DND-41 (cell line): ENCODE measurements at places on chromosomes 11 and 22.

DNA sequence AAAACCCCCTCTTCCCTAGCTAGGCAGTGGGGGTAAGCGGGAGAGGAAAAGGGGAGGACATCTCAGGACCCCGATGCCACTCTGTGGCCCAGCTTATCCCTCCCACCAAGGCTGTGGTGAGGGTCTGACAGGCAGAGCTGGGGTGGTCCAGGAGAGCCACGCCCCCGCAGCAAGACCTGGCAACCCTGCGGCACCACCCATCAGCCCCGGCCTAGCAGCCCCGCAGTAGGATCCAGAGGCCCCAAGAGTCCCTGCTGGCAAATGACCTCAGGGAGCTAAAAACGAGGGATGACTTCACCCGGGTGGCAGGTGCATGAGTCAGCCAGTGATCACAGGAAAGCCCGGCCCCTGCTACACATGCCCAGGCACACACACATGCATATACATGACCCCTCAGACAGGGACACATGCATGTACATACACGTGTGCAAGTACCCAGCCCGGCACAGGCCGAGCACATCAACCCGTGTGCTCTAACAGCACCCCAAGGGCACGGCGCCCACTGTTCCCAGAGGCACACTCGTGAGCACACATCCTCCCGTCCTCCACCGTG, 32.3 kb downstream of the ARVCF start:
- no peak overlapping the region for H3K27ac ChIP-seq
- no peak overlapping the region for H3K4me3 ChIP-seq
- DNase-seq: no peak
- H3K36me3 ChIP-seq: no peaks in the 10 kb centered on the region
- no peaks in the 10 kb centered on the region for H3K27me3 ChIP-seq

- peaks cover 6% of the 10 kb centered on the region for H3K4me1 ChIP-seq
- no peaks in the 10 kb centered on the region for H3K27me3 ChIP-seq
- no peak overlapping the region for H3K27ac ChIP-seq
- no peaks in the 10 kb centered on the region for H3K36me3 ChIP-seq
- DNase-seq: no peak
Observed at GRCh38 chr11:68750195-68751003, 921 bp downstream of the TESMIN start.

DNA sequence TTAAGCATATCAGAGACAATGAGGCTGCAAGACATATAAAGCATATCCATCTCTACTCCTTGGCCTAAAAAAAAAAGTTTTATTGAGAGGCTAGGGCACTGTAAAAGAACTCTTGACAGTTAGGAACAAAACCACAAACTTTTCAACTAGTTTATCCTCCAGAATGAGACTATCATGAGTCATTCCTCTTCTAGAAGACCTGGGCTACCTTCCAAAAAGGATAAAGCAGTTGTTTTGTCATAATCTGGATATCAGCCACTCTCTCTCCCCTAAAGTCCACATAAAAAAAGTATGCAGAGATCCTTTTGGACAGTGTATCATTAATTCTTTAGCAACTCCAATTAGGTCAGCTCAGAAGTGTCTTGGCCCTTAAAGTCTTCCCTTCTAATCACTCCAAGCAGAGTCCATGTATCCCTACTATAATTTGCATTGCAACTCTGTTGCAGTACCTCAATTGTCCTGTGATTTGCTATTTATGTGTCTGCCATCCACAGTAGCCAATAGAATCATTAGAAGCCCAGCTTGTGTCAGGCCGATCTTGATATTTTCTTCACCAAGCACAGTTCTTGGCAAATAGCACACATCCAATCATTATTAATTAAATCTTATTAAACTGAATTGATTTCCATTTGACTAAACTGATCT, 10.4 kb downstream of the OR51T1 start:
- H3K4me3 ChIP-seq: no peak overlapping the region
- H3K27ac ChIP-seq: no peak overlapping the region
- no peaks in the 10 kb centered on the region for H3K36me3 ChIP-seq
- DNase-seq: no peak
- peaks cover 19% of the 10 kb centered on the region for H3K27me3 ChIP-seq

DNA sequence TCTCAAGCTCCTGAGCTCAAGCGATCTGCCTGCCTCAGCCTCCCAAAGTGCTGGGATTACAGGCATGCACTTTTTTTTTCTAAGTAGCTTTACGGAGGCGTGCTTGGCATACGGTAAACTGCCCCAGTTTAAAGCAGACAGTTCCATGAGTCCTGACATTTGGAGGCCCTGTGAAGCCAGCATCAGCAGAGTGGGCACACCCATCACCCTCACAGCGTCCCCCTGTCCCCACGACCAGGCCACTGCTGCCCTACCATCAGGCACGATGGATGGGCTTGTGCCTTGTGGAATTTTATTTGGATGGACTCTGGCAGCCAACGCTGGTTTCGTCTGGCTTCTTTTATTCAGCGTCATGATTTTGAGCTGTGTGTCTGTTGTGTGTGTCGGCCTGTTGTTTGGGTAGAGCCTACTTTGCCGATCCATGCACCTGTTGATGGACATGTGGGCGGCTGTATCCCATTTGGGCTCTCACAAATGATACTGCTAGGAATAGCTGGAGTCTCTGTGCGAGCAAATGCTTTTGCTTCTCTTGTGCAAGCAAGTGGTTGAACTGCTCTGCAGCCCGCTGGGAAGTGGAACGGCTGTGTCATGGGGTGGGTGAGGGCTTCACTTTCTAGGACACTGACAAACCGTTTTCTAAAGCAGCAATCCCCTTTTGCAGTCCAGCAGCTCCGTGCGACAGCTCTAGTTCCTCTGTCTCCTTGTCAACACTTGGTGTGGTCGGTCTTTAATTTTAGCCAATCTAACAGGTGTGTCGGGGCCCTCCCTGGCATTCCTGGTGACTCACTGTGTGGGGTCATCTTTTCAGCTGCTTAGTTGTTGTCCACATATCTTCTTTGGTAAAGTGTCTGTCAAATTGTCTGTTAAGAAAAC, 23.8 kb downstream of the KCNQ1 start:
- peaks cover 14% of the 10 kb centered on the region for H3K4me1 ChIP-seq
- DNase-seq: no peak
- no peaks in the 10 kb centered on the region for H3K36me3 ChIP-seq
- no peak overlapping the region for H3K4me3 ChIP-seq
- peaks cover 6% of the 10 kb centered on the region for H3K27me3 ChIP-seq

DNA sequence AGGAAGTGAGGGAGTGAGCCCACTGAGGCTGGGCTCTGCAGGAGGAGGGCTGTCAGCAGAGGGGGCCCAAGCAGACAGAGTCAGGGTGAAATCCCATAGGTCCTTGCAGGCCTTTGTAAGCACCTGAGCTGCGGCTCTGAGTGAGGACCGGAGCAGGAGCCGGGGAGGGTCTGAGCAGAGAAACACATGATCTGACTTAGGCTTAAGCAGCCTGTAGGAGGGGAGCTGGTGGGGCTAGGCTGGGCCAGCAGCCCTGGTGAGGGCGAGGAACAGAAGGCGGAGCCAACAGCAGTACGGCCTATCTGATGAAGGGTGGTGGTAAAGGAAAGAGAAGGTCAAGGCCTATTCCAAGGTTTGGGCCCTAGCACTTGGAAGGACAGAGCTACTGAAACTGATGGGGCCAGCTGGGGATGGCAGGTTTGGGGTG, 26.9 kb upstream of the CBX7 start:
- no peaks in the 10 kb centered on the region for H3K36me3 ChIP-seq
- H3K4me3 ChIP-seq: no peak overlapping the region
- H3K27ac ChIP-seq: no peak overlapping the region
- H3K27me3 ChIP-seq: no peaks in the 10 kb centered on the region
- no peak for DNase-seq

DNA sequence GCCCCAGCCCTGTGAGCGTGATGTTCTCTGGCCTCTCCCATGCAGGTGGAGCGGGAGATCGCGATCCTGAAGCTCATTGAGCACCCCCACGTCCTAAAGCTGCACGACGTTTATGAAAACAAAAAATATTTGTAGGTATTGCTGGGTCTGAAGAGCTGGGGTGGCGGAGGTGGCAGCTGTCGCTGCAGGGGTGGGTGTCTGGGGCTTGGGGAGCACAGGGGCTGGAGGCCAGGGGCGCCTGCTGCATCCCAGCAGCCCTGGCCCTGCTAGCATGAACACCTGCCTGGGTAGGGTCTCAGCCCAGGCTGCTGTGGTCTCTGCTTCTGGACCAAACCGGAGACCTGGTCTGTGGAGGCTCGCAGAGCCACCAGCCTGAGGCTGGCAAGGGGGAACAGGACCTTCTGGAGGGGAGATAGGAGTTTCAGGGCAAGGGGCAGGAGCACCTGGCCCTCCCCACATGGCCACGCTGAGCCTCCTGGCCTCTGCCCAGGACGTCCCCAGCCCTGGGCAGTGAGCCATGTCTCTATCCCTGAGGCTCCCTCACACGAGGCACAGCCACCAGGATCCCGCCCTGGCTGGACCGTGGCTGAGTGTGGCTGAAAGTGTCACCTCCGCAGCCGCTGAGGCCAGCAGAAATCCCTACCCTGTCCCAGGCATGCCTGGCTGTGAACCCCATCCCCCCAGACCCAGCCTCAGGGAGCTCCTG, 48.2 kb downstream of the MOB2 start:
- DNase-seq: no peak
- no peaks in the 10 kb centered on the region for H3K4me1 ChIP-seq
- no peaks in the 10 kb centered on the region for H3K27me3 ChIP-seq
- no peak overlapping the region for H3K27ac ChIP-seq

DNA sequence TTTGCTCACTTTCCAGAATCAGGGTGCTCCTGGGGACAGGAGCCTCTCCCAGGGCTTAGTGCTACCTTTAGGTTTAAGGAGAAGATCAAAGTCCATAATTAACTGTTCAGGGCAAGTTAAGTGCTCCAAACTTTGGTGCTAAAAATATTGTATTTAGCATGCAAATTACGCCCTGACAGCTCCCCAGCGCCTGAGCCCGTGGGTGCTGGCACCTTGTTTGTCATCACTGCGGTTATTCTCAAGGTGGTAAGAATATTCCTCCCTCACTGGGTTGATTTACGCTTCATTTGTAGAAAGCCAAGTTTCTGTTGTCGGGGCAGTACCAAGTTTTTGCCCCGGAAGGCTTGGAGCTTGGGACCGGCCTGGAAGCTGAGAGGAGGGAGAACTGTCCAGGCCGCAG, 21.3 kb downstream of the ANKK1 start:
- H3K4me3 ChIP-seq: no peak overlapping the region
- H3K27ac ChIP-seq: no peak overlapping the region
- no peaks in the 10 kb centered on the region for H3K4me1 ChIP-seq
- DNase-seq: no peak
- H3K36me3 ChIP-seq: no peaks in the 10 kb centered on the region

DNA sequence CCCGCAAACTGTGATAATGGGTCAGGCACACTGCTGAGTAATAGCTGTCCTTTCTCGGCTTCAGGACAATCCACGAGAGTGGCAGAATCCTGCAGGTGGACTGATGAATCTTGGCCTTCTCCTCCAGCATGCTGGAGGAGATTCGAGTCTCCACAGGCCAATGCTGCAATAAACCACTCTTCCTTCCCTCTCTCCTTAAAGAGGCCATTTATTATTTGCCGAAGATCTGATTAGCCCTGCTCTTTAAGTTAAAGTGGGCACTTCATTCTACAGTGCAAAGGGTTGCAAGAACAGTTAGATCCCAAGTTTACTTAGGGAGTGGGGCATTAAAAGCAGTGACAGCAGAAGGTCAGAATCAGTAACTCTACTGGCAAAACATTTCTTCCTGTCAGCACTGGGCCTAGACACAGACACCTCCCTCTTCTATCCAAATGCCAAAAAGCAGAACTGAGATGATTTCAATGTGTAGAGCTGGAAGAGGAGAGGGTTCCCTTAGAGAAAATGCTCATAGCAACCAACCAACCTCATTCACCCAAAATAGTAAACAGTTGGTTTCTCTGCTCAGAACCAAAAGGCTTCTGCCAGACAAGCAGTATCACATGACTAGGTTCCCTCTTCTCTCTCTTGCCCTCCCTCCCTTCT, 121.7 kb downstream of the SGSM3 start:
- no peaks in the 10 kb centered on the region for H3K27me3 ChIP-seq
- no peaks in the 10 kb centered on the region for H3K36me3 ChIP-seq
- H3K4me3 ChIP-seq: no peak overlapping the region
- no peak for DNase-seq
- no peaks in the 10 kb centered on the region for H3K4me1 ChIP-seq

DNA sequence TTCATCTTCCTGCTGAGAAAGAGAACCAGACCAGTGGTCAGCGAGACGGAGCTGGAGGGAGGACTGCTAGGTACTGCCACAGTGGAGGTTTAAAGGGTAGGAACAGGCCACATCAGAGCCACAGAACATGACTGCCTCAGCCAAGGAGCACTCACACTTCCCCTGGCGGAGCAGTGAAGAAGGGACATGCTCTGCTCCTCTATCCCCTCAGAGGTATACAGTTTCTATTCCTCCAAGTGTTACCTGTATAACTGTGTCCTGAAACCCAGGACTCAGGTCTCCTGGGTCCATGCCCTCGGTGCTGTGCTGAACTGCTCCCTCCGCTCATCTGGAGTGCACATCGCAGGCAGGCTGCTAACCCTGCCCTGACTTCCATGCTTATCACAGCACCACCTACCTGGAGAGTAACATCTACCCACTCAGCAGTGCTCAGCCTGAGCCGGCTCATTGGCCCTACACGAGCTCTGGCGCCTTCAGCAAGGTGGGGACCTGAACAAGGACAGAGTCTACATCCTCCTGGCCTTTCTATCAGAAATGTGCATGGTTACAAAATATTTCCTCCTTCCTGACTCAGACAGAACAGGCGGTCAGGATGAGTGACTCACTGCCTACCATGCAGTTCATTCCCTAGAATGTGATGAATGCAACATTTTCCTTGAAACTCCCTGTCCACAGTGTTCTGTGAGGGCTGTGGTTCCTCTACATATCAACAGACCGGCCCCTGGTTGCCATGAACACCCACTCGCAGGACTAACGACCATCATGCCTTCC, 52.9 kb downstream of the C11orf58 start:
- no peaks in the 10 kb centered on the region for H3K27me3 ChIP-seq
- no peak overlapping the region for H3K27ac ChIP-seq
- no peak overlapping the region for H3K4me3 ChIP-seq
- DNase-seq: no peak

DNA sequence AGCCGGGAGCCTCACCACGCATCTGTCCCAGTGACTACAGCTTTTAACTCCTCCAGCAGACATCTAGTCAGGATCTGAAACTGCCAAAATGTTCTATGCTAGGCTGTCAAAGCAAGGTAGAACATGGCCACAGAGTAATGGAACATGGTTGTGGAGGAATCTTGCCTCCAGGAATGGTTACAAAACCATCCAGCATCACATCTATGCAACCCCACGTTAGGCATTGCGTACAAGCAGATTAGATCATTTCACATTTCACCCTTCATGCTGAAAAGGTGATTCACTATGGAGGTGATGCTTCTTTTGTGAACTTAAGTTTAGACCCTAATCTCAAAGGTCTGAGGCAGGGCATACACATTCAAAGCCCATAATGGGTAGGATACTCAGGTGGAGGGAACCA, 103.0 kb downstream of the PARVA start:
- H3K27me3 ChIP-seq: peaks cover 16% of the 10 kb centered on the region
- DNase-seq: no peak
- H3K36me3 ChIP-seq: no peaks in the 10 kb centered on the region
- no peak overlapping the region for H3K27ac ChIP-seq
- H3K4me1 ChIP-seq: no peaks in the 10 kb centered on the region
- H3K4me3 ChIP-seq: no peak overlapping the region

DNA sequence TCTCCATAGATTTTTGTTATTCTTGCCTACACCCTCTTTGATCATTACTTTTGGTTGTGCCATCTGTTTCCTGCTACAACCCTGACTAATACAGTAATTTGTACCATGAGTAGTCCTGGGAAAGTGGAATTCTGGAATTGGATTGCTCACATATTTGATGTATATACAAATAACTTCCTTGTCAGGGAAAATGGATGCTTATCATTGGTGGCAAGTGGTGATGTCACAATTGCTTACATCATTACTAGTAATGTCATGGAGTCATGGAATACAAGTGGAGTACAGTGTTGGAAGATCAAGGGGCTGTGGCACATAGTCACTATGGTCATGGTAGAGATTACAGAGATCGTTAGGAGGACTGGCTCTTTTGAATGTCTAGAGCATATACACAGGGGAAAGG, 24.4 kb downstream of the AASDHPPT start:
- no peaks in the 10 kb centered on the region for H3K27me3 ChIP-seq
- H3K36me3 ChIP-seq: peaks cover 22% of the 10 kb centered on the region
